ENCODE measurements at places on chromosomes 6 and 20.
A peak's percentile ranks its signal among the peaks of the same experiment; 100 is the strongest.

DNA sequence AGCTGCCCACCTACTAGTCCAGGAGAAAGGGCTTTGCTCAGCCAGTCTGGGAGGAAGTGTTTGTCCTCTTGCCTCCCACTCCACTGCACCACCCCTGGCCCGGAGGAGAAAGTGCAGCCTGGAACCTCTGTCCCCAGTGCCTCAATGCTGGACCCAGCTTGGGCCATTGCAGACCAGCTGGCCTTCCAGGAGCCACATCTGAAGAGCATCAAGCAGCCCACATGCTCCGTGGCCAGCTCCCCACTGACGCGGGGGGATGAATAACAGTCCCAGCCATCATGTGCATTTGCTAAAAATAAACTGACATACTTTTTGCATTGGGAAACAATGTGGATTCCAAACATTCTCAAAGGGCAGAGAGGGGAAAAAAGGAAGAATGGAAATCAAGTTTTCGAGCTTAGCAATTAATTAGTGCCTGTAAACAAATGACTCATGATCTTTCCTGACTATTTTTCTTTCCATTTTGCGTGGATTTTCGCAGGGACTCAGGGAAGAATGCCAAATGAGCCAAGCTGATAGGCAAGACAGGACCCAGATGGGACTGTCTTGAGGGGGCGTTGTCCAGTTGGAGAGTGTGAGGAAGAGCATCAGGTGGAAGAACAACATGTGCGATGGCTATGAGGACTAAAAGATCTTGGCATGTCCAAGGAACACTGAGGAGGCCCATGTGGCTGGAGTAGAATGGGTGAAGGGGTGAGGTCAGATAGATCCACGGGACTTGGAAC lies 34.1 kb downstream of the CEBPB start:
- peak; percentile 91 for DNase-seq

- DNase-seq = peak; percentile 19
Observed at GRCh38 chr6:34462551-34462971, 3.3 kb upstream of the PACSIN1 start.

DNA sequence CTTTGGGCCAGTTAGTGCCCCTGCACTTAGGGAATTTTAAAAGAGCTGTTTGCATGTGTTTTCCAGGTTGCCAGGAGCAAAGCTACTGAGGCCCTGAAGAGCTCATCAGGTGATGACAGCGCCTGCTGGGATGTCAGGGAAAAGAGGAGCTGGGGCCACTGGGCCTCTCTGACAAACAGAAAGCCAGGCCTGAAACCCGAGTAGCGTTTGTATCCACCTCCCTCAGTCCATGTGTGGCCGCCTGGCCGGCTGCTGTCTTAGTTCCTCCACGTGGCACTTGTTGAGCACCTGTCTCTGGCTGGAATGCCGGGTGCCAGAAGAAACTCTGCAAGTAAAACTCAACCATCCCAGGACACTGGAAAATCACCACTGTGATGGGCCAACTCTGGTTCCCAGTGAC lies 601.2 kb downstream of the CDH26 start:
- DNase-seq = no peak

- no peak for DNase-seq
Observed at GRCh38 chr20:1937316-1937976, 42.2 kb downstream of the SIRPA start.

- peak; percentile 28 for DNase-seq
Observed at GRCh38 chr6:71364889-71365542, 76.4 kb downstream of the OGFRL1 start.

GRCh38 chr6:87731818-87732661 lies 30.0 kb upstream of the AKIRIN2 start:
- peak; percentile 90 for DNase-seq

- DNase-seq = no peak
Observed at GRCh38 chr6:41796474-41796873, 9.0 kb downstream of the TOMM6 start.

DNA sequence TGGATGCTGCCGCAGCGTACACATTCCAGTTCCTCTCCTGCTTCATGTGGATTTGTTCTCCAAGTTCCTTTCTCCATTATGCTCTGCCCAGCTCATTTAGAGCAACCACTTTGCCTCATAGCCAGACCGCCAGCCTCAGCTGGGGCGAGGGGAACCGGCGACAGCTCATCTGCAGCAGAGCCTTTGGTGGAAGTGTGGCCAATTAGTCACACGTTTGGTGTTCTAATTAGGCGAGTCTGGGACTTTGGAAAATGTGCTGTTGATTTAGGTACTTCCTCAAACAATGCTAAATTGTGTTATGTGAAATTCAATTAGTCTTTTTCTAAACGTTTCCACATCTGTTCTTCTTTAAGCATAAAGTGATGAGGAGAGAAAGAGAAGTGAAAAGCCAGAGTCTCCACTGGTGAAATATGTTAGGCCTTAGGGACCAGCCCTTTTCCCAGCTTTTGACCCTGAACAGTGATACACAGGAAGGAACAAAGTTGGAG lies 217.9 kb downstream of the TBX18 start:
- DNase-seq = peak; percentile 94

DNA sequence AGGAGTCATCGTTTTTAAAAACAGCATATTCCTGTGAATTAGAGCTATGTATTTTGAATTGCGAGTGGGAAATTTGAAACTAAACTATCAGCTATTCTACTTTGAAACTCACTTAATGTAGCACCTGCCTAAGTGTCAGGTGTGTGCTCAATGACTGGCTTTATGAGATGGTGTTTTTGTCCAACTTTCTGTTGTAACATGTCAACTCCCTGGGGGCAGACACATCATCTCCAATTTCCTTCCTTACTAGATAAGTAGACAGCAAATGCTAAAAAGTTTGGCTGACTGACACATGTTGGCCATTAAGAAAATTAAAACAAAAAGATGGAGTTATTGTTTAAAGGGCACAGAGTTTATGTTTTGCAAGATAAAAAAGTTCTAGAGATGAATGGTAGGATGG lies 226.9 kb downstream of the TFAP2B start:
- DNase-seq = no peak

- no peak for DNase-seq
Observed at GRCh38 chr20:15851576-15852215, 721.6 kb downstream of the KIF16B start.

GRCh38 chr6:143140767-143141166 lies 80.1 kb downstream of the AIG1 start:
- no peak for DNase-seq

- DNase-seq = no peak
Observed at GRCh38 chr6:135163440-135163738, 17.7 kb upstream of the MYB start.

- DNase-seq = no peak
Observed at GRCh38 chr6:162198076-162198475, 529.5 kb downstream of the PRKN start.

- peak; percentile 69 for DNase-seq
Observed at GRCh38 chr20:32522776-32523612, 62.1 kb downstream of the NOL4L start.

Measured in fibroblast of skin of right quadriceps (primary cell).